ENCODE measurements at places on chromosomes 1 and 21.

DNA sequence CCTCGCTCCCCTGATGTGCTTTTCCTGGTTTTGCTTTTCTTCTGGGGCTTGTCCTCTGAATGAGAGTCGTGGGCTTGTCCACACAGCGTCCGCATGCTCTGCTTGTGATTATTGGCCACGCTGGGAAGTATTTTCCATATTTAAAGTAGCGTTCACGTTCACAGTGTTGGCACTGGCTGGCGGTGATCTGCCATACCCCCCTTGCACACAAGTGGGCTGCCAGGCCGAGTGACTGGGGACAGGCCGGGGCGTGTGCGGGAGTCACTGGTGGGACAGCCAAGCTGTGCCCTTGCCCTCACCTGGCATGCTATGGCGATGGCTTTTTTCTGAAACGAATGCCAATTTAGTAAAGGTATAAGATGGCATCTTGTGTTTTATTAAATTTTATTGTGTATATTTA is 32.8 kb downstream of the SLC37A1 start:
- no peak for DNase-seq

- no peak for DNase-seq
Observed at GRCh38 chr1:36849956-36850355, 184.4 kb downstream of the GRIK3 start.

GRCh38 chr1:51915951-51916350 is 37.4 kb upstream of the NRDC start:
- no peak for DNase-seq

- no peak for DNase-seq
Observed at GRCh38 chr1:198174297-198174696, 17.5 kb downstream of the NEK7 start.

- no peak for DNase-seq
Observed at GRCh38 chr1:33390542-33390941, 40.4 kb downstream of the PHC2 start.

DNA sequence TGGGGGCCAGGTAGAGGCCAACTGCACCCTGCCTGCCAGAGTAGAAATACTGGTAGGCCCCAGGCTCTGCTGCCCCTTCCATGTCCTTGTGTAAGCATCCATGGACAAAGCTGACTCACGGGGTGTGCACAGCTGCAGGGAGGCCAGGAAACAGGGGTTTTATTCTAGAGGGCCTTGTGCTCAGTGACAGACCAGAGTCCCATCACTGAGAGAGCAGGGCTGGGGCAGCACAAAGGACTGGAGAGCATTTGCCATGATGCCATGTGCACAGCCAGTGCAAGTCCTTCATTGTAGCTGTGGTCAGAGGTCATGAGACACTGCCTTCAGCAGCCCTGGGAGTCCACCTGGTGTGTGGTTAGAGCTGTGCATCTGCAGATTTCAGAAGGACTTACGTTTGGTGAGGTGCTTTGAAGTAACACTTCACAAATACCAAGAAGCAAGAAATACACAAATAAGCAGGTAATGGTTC is 8.1 kb downstream of the ARF1 start:
- DNase-seq = no peak

DNA sequence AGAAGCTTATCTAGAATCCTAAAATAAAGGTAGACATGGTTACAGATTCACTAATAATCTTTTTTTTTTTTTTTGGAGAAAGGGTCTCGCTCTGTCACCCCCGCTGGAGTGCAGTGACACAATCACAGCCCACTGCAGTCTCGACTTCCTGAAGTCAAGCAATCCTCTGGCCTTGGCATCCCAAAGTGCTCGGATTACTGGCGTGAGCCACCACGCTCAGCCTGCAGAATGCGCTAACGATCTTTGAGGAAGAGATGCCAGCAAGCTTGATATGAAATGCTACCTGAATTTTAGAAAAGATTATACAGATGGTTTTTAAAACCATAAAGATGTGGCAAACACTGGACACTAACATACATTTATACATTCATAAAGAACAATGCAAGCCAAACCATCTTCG is 4.1 kb upstream of the GNPAT start:
- DNase-seq = no peak

GRCh38 chr1:33391343-33392078 is 39.4 kb downstream of the PHC2 start:
- no peak for DNase-seq

DNA sequence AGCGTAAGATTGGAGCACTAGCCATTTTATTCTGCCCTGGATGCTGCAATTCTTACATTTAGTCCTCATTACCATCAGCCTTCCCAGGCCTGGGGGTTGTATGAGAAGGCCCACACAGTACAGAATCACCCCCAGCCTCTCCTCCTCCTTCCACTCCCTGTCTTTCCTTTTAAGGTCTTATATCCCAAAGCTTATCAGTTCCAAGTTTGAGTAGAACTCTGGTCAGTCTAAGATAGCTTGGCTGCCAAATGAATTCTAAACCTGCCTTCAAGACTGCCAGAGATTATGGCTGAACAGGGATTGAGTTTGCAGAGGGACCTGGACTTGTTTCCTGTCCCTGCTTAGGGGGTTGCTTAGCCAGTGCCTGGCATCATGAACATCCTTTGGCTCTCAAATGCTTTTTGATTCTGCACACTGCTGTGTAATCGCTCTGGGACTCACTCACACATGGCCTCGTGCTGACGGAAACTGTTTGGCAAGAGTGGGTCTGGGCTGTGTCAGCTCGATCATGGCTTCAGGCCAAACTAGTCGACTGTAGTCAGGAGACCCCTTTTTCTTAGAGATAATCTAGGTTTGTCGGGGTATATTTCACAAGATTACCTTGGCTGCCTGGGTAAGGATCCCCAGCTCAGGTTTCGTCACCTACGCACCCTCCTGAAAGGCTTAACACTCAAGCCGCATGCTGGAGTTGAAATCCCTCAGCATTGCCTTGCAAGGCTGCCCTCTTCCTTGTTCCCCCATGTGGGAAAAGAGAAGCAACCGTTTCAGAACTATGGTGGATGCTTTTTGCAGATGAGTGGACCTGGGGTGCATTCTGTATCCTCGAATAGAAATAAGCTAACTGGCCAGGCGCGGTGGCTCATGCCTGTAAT is 252.6 kb downstream of the NFIA start:
- peak; percentile 49 for DNase-seq

- no peak for DNase-seq
Observed at GRCh38 chr1:16072095-16072494, 1.4 kb downstream of the FAM131C start.

- no peak for DNase-seq
Observed at GRCh38 chr1:33050221-33051076, 13.8 kb upstream of the AK2 start.

GRCh38 chr1:203214871-203215270 is 14.6 kb downstream of the CHIT1 start:
- DNase-seq = no peak

DNA sequence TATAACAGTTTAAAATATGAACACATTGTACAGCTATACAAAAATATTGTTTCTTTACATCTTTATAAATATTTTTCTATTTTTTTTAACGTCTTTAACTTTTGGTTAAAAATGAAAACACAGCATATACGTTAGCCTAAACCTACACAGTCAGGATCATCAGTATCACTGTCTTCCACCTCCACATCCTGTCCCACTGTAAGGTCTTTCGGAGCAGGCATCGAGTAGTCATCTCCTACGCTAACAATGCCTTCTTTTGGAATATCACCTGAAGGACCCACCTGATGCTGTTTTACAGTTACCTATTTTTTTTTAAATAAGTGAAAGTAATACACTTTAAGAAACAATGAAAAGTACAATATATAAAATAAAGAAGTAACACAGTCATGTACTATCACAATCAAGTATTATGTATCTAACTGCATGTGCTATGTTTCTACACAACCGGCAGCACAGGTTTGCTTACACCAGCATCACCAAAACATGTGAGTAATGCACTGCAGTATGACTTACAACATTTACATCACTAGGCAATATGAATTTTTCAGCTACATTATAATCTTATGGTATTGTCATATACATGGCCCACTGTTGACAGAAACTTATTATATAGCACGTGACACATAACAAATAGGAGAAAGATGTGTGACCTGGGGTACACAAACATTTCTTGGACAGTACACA is 254.4 kb downstream of the AKT3 start:
- DNase-seq = no peak

- DNase-seq = no peak
Observed at GRCh38 chr1:93672069-93672468, 9.6 kb downstream of the BCAR3 start.

DNA sequence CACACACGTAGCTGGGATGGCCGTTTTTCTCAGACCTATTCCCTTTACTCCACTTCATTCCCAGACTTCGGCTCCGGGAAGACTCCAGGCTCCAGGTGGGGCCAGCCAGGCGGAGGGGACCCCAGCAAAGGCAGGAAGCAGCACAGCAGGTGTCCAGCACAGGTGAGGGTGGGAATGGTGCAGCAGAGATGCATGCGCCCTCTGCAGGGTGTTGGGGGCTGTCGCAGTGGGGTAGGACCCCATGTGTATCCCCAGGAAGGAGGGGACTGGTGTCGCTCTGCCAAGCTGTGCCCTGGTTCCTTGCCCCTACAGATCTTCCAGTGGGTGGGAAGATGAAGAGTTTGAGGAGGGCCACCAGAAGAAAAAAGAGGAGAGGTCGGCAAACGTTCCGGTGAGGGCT is 5.3 kb downstream of the TTC24 start:
- DNase-seq = no peak

DNA sequence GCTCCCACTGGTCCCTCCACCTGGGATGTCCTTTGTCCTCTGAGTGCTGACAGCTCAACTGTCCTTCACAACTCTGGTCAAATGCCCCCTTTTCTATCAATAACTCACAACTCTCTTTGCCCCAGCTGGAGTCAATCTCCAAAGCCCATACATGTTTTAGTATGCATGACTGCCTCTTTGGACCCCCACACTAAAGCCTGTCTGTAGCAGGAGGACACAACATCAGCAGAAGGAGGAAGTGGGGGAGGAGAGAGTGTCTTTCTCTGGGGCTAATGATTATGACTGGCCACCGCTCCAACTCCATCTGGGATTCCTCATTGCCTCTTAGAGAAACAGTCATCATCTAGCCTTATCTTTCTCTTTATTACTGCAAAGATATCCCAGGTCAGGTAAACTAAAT is 186.6 kb upstream of the FGGY start:
- no peak for DNase-seq

DNA sequence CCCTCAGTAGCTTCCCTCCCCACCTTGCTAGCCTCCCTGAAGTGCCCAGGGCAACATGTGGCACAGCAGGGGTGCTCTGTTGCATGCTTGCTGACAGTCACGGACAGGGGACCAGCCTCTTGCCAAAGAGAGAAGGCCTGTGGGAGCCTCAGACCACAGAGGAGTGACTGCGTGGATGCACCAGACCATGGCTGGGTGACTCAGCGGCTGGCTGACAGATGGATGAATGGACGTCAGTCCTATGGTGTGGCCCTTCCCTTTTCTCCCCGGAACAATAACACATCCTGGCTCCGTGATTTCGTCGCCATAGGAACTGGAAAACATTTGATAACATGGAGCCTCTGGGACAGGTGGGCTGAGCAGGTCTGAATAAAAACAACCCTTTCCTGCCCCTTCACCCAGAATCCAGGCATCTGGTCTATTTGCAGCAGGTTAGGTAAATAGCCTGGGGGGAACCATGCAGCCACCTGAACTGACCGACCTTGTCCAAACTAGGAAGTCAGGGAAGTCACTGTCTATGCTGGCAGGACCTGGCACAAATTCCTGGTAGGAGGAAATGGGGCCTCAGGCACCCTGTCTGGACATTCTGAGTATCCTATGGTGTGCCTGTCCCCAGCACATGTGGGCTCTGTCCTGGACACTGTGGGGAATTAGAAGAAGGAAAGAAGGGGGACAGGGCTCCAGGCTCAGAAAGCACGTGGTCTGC is 53.3 kb downstream of the NENF start:
- peak; percentile 56 for DNase-seq

GRCh38 chr21:43884012-43884860 is 19.2 kb downstream of the AGPAT3 start:
- no peak for DNase-seq

DNA sequence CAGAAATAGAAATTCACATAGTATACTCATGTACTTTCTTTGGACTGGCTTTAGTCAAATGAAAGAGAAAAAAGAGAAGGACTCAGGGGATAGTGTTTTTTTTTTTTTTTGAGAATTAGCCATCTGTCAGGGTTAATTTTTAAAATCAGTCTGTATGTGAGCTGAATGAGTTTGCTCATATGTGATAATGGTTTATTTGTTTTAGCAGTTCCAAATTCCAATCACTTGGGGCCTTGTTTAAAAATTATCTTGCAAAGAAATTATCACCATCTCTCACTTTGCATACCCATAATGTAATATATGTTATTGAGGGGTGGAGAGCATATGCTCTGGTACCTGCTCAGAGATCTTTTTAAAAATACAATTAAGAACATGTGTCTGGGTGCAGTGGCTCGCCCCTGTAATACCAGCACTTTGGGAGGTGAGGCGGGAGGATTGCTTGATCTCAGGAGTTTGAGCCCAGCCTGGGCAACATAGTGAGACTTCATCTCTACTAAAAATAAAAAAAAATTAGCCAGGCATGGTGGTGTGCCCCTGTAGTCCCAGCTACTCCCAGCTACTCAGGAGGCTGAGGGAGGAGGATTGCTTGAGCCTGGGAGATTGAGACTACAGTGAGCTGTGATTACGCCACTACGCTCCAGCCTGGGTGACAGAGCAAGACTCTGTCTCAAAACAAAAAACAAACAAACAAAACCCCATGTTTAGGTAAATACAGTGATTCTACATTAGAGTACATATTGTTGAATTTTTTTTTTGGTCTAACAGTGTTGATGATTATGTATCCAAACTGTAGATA is 19.7 kb downstream of the GNAI3 start:
- no peak for DNase-seq

DNA sequence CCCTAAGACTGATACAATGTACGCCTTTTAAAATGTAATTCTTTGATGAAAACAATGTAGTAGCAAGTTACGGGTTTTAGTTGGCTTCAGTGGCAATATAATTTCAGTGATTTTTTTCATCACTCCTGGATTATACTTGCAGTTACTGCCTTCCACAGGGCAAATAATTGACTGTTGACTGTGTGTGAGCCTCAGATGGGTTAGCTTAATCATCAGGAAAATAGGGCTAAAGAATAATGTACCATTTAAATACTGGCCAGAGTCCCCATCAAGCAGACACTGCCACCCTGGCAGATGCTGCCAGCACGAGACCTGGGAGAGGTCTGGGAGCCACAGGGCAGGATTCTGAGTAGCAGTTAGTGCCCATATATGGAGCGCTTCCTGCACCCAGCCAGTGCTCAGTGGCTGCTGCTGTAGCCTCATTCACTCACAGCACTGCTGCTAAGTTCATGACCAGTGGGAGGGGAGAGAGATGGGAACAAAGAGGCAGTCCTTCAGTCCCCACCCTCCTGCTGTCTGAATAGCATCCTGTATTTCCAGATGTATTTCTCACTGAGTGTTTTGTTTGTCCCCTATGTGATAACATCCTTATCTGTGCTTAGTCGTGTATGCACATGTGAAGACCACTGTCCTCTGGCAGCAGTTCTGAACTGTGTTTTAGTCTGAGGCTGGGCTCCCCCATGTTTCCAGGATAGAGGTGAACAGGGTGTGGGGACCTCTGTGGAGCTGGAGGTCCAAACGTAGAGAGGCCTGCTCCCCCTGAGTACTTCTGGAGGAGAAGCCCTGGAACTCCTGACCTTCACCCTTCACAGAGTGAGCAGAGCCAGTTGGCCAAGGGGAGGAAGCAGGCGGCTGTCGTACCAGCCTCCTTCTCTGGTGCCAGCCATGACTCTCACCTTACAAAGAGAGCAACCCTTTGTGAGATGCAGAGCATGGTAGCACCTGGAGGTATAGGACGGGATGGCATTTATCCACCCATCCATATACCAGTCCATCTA is 80.4 kb downstream of the ADARB1 start:
- peak; percentile 19 for DNase-seq

GRCh38 chr1:156933136-156933535 is 12.7 kb downstream of the LRRC71 start:
- no peak for DNase-seq

All from NCI-H1092 treated with DMSO at 0.1 percent for 48 hours (cell line).